ENCODE measurements at places on chromosomes 12 and 14.
A peak's percentile ranks its signal among the peaks of the same experiment; 100 is the strongest.

- H3K27me3 ChIP-seq, result peaks cover 89% of the 10 kb centered on the region
- no peaks in the 10 kb centered on the region for H3K36me3 ChIP-seq
- no peak overlapping the region for H3K27ac ChIP-seq
- no peak for ATAC-seq
These were observed 67.3 kb upstream of the GALNT9 start for GRCh38 chr12:132396657-132397056.

- peaks cover 10% of the 10 kb centered on the region for H3K4me1 ChIP-seq
- H3K27me3 ChIP-seq, result no peaks in the 10 kb centered on the region
- no peak overlapping the region for H3K4me3 ChIP-seq
These were observed 2.8 kb downstream of the VPS29 start for GRCh38 chr12:110498984-110499706.

DNA sequence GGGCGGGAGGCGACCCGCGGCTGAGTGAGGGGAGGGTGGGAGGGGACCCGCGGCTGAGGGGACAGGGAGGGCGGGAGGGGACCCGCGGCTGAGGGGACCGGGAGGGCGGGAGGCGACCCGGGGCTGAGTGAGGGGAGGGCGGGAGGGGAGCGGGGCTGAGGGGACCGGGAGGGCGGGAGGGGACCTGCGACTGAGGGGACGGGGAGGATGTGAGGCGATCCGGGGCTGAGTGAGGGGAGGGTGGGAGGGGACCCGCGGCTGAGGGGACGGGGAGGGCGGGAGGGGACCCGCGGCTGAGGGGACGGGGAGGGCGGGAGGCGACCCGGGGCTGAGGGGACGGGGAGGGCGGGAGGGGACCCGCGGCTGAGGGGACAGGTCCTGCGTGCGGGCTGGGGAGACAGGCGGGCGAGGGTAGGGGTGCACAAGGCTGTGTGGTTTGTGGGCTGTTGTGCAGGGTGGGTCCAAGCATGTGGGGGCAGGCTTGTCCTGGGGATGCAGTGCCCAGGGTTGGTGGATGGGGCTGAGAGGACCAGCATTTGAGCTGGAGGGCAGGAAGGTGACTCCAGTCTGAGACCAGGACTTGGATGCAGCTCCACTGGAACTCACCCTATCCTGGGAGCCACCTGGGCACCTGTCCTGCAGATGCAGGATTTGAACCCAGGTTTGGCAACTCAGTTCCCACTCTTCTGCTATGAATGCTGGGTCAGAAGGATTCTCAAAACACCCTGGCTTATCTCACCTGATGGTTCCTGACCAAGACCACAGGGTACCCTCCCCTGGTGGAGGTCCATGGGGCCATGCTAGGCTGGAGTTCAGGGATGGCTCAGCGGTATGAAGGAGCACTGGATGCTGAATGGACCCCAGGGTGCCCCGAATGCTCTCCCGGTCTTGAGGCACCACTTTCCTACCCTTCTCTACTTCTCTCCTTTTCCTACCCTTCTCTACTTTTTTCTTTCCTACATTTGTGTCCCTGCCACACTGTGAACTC, 9.4 kb downstream of the PLD4 start:
- peak overlapping the region; percentile 71 for H3K4me3 ChIP-seq
- no peak for ATAC-seq
- no peaks in the 10 kb centered on the region for H3K36me3 ChIP-seq
- no peaks in the 10 kb centered on the region for H3K4me1 ChIP-seq
- peak overlapping the region; percentile 82 for H3K27ac ChIP-seq

GRCh38 chr14:44982594-44982993, 20.6 kb downstream of the TOGARAM1 start:
- ATAC-seq, result no peak
- H3K36me3 ChIP-seq, result no peaks in the 10 kb centered on the region
- H3K27ac ChIP-seq, result no peak overlapping the region
- no peak overlapping the region for H3K4me3 ChIP-seq

DNA sequence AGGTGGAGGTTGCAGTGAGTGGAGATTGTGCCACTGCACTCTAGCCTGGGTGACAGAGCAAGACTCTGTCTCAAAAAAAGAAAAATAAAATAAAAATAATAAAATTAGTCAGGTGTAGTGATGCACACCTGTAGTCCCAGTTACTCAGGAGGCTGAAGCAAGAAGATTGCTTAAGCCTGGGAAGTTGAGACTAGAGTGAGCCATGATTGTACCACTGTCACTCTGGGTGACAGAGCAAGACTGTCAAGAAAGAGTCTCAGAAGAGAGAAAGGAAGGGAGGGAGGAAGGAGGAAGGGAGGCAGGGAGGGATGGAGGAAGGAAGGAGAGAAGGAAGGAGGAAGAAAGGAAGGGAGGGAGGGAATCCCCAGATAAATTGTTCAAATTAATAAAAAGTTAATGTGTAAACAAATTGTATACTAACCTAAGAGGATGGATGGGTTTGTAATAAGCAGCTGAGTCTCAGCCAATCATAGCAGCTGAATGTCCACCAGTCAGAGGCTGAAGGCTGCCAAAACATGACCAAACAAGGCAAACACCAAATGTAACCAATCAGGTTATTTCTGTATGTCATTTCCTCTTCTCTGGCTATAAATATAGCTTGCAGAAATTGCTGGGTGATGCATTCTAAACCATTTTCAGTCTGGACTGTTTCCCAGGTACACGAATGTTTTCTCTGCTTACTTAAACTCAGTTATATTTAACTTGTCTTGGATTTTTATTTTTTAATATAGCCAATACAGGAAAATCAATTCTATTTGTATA, 6.1 kb upstream of the CDCA4 start:
- no peaks in the 10 kb centered on the region for H3K27me3 ChIP-seq
- H3K27ac ChIP-seq, result no peak overlapping the region
- peaks cover 4% of the 10 kb centered on the region for H3K4me1 ChIP-seq
- no peak for ATAC-seq
- H3K4me3 ChIP-seq, result no peak overlapping the region

- H3K27ac ChIP-seq, result no peak overlapping the region
- H3K27me3 ChIP-seq, result peaks cover 68% of the 10 kb centered on the region
- no peak for ATAC-seq
- H3K4me3 ChIP-seq, result no peak overlapping the region
These were observed 56.2 kb downstream of the SLC15A4 start for GRCh38 chr12:128767518-128767917.

DNA sequence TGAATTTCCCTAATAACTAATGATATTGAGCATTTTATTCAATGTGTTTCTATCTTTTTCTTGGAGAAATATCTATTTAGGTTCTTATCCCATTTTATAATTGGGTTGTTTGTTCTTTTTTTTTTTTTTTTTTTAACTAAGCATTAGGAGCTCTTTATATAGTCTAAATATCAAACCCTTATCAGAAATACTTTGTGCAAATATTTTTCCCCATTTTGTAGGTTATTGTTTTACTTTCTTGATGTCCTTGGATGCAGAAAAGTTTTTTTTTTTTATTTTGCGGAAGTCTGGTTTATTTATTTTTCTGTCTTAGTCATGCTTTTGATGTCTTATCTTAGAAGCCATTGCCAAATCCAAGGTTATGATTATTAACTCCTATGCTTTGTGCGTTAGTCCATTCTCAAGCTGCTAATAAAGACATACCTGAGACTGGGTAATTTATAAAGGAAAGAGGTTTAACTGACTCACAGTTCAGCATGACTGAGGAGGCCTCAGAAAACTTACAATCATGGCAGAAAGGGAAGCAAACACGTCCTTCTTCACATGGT, 434.3 kb upstream of the TBX3 start:
- H3K27me3 ChIP-seq, result no peaks in the 10 kb centered on the region
- H3K36me3 ChIP-seq, result no peaks in the 10 kb centered on the region
- H3K4me3 ChIP-seq, result no peak overlapping the region

DNA sequence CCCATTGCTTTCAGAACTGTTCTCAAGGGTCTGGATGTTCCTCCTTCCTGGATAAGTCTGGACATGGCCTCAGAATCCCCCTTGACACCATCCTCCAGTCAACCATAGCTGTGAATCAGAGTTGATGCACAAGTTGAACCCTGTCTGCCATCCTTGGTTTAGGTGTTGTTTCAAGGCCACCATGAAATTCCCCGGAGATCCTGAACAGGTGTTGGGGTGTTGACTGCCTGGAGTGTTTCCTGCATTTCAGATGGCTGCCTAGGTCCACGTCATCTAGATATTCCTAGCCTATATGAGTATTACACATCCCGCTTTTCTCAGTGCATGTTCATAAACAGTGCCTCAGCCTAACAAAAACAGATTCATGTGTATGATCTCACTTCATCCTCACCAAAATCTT, 86.7 kb upstream of the PWP1 start:
- H3K4me3 ChIP-seq, result no peak overlapping the region
- H3K27ac ChIP-seq, result no peak overlapping the region
- H3K36me3 ChIP-seq, result no peaks in the 10 kb centered on the region
- H3K27me3 ChIP-seq, result peaks cover 5% of the 10 kb centered on the region

DNA sequence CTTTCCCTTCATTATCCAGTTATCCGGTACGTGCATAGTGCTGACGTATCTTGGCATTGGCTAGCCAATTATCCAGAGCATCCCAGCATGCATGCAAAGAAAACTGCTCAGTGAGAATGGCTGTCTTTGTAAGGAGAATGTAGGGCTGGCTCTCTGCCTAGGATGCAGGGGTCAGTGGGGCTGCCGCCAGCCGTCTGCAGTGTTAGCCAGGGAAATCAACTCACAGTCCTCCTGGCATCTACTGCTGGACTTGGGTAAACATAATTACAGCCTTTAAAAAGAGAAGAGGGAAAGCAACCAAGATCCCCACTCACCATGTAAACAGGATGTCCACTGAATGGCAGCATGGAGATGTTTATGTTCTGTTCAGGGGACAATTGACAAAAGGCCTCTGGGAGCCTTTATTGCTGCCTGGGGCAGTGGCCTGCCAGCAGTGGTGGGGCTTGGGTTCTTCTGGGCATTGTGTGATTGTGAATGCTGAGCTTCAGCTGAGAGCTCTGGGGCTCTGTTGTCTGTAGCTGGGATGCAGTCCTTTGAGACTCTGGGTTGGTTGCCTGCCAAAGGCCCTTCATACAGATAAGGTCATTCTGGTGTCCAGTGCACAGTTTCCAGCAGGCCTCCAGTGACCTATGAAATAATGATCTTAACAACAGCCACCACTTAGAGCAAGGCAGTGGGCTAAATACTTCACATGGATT, 121.8 kb downstream of the TBC1D30 start:
- H3K27me3 ChIP-seq, result no peaks in the 10 kb centered on the region
- no peak overlapping the region for H3K27ac ChIP-seq
- H3K4me3 ChIP-seq, result no peak overlapping the region
- peak; percentile 53 for ATAC-seq
- peaks cover 5% of the 10 kb centered on the region for H3K4me1 ChIP-seq
- no peaks in the 10 kb centered on the region for H3K36me3 ChIP-seq

DNA sequence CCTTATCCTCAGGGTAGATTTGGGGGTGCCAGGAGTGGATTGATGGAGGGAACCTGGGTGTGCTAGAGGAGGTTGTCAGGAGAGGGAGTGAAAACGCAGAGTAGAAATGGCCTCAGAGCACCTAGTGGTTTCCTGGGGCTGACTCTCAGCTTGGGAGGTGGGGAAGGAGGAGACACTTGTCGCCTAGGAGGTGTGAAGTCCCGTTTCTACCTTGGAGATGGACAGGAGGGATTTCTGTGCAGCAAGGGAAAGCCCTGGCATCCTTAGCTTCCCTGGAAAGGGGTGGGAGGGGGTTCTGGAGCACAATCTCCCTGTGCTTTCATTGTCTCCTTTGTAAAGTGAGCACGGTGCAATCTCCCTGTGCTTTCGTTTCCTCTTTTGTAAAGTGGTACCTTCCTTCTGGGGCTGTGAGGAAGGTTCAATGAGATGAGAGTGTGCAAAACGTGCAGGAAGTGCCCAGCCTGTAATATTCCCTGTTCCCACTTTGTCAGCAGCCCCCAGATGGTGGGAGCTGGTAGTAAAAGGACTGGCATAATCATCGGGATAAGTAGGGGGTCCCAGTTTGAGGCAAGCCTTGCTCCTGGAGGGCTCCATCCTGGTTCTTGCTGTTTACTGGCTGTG, 1.6 kb downstream of the OAS3 start:
- H3K4me1 ChIP-seq, result peaks cover 9% of the 10 kb centered on the region
- ATAC-seq, result no peak
- H3K27me3 ChIP-seq, result no peaks in the 10 kb centered on the region
- no peak overlapping the region for H3K27ac ChIP-seq
- no peak overlapping the region for H3K4me3 ChIP-seq

DNA sequence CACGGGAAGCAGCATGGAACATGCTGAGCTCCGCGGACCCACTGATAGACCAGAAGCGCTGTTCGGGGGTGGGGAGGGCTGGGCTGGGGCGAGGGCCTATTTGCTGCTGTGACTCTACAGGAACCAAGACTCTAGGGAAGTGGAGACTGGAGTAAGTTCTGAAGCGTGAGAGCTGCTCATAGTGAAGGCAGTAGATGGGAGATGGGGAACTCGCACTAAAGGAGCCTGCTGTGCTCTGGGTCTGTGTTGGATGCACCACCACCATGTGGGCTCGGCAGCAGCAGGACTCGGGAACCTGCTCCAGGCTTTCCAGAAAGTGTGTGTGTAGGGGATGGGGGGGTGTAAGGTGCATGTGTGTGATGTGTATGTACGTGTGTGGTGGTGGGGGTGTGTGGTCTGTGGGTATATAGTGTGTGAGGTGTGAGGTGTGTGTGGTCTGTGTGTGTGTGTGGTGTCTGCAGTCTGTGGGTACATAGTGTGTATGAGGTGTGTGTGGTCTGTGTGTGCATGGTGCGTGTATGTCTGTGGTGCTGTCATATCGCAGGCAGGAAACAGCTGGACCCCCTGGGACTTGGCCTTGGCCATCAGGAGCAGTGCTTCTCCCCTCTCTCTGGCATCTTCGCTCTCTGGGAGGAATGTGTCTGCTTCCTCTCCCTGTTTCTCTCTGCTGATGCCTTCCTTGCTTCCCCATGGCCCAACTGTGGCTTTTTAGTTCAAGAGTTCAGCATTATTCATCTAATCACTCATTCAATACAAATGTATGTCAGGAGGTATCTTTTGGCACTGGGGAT, 378.9 kb downstream of the FUT8 start:
- no peak for ATAC-seq
- peaks cover 7% of the 10 kb centered on the region for H3K27me3 ChIP-seq
- H3K27ac ChIP-seq, result no peak overlapping the region
- no peaks in the 10 kb centered on the region for H3K4me1 ChIP-seq
- H3K4me3 ChIP-seq, result no peak overlapping the region

- H3K4me1 ChIP-seq, result peaks cover 16% of the 10 kb centered on the region
- H3K27me3 ChIP-seq, result no peaks in the 10 kb centered on the region
- no peak for ATAC-seq
- H3K27ac ChIP-seq, result no peak overlapping the region
- H3K36me3 ChIP-seq, result no peaks in the 10 kb centered on the region
- no peak overlapping the region for H3K4me3 ChIP-seq
These were observed 442.5 kb downstream of the CCER1 start for GRCh38 chr12:90512518-90512917.

GRCh38 chr12:52917800-52918199, 12.9 kb upstream of the KRT8 start:
- H3K36me3 ChIP-seq, result no peaks in the 10 kb centered on the region
- no peaks in the 10 kb centered on the region for H3K4me1 ChIP-seq
- no peak overlapping the region for H3K27ac ChIP-seq
- ATAC-seq, result no peak
- no peaks in the 10 kb centered on the region for H3K27me3 ChIP-seq
- no peak overlapping the region for H3K4me3 ChIP-seq

- H3K4me1 ChIP-seq, result no peaks in the 10 kb centered on the region
- no peaks in the 10 kb centered on the region for H3K27me3 ChIP-seq
- H3K36me3 ChIP-seq, result no peaks in the 10 kb centered on the region
- no peak overlapping the region for H3K4me3 ChIP-seq
- H3K27ac ChIP-seq, result no peak overlapping the region
- no peak for ATAC-seq
These were observed 6.9 kb upstream of the SPRYD4 start for GRCh38 chr12:56461235-56462159.

All from gastroesophageal sphincter (tissue), 4 donors.